CD4-positive, alpha-beta T cell treated with Interleukin-6 at 100 ng/mL for 8 hours (primary cell): ENCODE measurements at places on chromosomes 7 and 10.
A peak's percentile ranks its signal among the peaks of the same experiment; 100 is the strongest.

DNA sequence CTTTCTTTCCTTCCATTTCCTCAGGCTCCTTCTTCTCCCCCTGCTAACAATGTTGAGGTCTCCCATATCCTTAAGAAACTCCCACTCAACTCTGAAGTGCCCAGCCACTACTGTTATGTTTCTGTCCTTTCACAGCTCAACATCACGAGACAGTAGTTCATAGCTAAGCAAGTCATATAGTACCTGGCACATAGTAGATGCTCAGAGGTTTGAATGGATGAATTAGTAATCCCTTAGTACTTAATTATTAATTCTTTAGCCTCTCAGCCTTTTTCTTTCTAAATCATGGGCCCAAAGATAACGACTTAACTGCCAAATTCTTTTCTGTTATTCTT, 22.6 kb downstream of the CSGALNACT2 start:
- DNase-seq = no peak

GRCh38 chr10:131438665-131439064, 127.1 kb upstream of the TCERG1L start:
- no peak for DNase-seq

DNA sequence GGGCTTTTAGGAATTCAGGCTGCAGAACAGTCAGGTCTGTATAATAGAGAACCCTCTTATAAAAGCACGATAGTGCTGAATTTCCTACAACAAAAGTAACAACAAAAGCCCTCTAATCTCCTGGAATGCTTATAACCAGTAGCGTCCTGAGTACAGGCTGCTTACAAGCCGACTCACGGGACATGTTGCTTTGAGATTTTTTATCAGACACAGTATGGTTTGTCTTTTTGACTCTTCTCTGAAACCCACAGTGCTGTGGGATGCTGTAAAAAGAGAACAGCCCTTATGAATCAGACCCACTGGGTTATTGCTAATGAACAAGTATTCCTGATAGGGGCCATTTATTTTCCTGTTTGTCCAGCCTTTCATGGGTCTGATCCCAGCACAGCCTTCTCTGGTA, 59.4 kb downstream of the PLPP4 start:
- no peak for DNase-seq

DNA sequence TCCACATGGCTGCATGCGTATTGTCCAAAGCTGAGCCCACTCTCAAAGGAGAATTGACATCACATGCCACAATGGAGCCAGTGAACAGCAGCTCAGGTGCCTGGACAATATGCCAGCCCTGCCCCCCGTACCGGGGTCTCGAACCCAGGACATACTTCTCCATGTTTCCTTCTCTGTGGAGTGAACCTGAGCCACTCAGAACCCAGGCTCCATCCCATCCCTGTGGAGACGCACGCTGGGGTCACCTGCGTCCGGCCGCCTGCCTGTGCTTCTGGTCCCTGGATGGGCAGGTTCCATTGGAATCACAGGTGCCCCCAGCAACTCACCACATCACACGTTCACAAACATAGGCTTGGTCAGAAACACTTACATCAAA, 229.8 kb downstream of the DNAJB6 start:
- no peak for DNase-seq

GRCh38 chr7:95737828-95738505, 34.4 kb upstream of the DYNC1I1 start:
- DNase-seq = no peak

DNA sequence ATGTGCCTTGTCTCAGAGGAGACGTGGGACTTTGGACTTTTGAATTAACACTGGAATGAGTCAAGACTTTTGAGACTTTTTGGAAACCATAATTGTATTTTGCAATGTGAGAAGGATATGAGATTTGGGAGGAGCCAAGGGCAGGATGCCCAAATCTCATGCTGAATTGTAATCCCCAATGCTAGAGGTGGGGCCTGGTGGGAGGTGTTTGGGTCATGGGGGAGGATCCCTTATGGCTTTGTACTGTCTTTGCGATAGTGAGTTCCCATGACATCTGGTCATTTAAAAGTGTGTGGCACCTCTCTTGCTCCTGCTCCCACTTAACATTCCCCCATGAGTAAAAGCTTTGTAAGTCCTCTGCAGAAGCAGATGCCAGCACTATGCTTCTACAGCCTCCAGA, 39.2 kb downstream of the DNAJC9 start:
- no peak for DNase-seq

- no peak for DNase-seq
Measured at GRCh38 chr10:71970331-71970730, 6.1 kb downstream of the CHST3 start.

GRCh38 chr7:100509231-100509630, 25.5 kb downstream of the NYAP1 start:
- DNase-seq = no peak

DNA sequence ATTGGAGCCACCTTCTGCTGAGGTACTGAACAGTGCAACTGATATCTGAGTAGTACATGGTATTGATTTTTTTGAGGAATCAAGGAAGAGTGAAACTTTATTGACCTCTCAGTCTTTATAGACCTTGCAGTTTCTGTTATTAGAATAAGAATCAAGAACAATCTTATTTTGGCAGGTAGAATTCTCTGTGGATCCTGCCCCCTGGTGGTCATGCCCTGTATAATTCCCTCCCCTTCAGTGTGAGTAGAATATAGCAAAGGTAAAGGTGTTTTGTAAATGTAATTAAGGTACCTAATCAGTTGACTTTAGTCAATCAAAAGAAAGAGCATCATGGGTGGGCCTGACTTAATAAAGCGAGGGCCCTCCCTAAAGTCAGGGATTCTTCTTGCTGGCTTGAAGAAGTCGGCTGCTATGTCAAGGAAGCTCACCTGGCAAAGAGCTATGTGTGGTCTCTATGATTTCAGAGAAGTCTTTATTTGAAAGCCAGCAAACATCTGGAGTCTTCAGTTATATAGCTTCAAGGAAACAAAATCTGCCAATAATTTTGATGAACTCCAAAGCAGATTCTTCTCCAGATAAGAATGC, 142.8 kb downstream of the LSM5 start:
- no peak for DNase-seq

- DNase-seq = no peak
Measured at GRCh38 chr7:74483402-74484336, 30.0 kb downstream of the GTF2IRD1 start.

GRCh38 chr10:65416094-65416493, 1509.7 kb upstream of the LRRTM3 start:
- no peak for DNase-seq

- DNase-seq = peak; percentile 34
Measured at GRCh38 chr7:17302575-17303142, 4.2 kb downstream of the AHR start.

GRCh38 chr10:132975831-132976682, 33.7 kb upstream of the CFAP46 start:
- no peak for DNase-seq

GRCh38 chr10:57247271-57247670, 886.2 kb upstream of the ZWINT start:
- DNase-seq = no peak

- DNase-seq = no peak
Measured at GRCh38 chr10:112713411-112713810, 236.6 kb upstream of the TCF7L2 start.

GRCh38 chr7:30485667-30486066, 7.1 kb upstream of the NOD1 start:
- DNase-seq = no peak

DNA sequence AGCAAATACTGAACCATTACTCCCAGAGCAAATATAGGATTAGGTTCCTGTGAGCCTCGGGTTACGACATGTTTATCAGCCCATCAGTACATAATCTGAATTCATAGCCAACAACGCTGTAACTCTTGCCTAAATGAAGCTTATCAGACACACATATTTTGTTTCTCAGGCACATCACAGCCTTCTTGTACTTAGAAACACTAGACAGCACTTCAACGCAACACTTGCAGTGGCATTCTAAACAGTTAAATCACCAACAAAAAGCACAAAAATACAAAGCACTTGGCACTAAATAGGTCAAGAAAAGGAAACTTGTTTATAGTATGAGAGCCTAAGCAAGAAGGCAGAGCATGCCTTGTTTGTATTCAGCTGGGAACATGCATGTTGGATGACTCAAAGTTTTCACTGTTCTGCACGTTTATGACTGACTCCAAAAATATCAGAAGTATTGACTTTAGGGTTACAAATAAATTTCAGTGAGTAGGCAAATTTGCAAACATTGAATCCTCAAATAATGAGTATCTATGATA, 75.0 kb downstream of the VPS50 start:
- no peak for DNase-seq

- DNase-seq = no peak
Measured at GRCh38 chr7:135247746-135248471, 14.3 kb downstream of the STRA8 start.

DNA sequence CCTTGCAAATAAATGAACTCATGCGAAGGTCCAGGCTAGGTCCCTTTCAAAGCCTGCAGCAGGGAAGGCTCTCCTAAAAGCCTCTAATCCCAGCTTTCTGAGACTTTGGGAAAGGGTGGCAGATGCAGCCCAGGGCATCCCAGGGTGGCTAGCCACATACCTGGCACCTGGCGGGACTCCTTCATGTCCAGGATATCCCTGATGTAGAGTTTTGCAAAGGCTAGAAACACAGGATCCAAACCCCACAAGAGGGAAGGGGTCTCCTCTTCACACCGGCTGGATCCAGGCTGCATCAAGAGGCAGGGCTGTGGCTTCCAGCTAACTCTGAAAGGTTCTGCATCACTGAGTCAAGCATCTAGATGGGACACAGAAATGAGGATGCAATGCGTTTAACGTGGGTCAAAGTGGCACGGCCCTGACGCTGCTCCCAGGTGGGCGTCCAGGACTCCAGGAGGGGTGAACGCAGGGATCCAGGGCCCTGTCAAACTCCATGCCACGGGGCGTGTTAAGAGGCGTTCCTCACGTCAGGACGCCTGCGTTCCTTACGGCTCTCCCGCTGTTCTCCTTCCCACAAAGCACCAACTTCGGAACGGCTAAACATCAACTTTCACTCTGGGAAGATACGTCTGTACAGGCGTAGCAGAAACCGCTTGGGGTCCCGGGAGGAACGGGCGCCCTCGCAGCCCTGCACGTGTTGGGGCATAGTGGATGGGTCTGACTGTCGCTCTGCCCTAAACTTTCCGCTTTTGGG, 507 bp downstream of the STN1 start:
- peak; percentile 9 for DNase-seq

- no peak for DNase-seq
Measured at GRCh38 chr10:73593812-73594211, 2.7 kb upstream of the USP54 start.

DNA sequence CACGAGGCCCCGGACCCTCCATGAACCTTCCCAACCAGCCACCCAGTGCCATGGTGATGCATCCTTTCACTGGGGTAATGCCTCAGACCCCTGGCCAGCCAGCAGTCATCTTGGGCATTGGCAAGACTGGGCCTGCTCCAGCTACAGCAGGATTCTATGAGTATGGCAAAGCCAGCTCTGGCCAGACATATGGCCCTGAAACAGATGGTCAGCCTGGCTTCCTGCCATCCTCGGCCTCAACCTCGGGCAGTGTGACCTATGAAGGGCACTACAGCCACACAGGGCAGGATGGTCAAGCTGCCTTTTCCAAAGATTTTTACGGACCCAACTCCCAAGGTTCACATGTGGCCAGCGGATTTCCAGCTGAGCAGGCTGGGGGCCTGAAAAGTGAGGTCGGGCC, 90.6 kb upstream of the PDCD4 start:
- DNase-seq = no peak

DNA sequence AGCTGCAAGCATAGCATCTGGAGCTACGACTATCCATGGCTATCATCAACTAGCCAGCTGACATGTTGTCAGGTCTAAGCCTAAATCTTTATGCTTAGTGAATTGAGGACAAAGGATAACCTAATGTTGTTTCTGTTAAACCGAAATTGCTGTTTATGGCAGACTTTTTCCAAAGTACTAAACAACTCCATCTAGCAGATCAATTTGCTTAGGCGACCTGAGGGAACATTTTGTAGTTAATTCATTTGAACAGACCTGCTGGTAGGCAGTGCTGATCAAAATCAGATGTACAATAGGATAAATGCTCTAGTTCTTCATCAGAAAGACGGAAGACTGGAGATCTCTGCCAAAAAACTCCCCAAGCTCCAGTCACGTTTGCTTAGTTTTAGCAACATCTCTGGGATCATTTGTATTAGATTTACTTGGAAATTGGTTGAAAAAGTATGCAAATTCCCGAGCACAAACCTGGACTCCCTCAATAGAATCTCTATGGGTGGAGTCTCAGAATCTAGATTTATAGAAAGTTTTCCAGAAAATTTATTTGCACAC, 301.6 kb upstream of the NRP1 start:
- DNase-seq = no peak

- no peak for DNase-seq
Measured at GRCh38 chr7:40621592-40621998, 486.8 kb downstream of the SUGCT start.

GRCh38 chr10:97182288-97182990, 3.3 kb downstream of the SLIT1 start:
- no peak for DNase-seq

DNA sequence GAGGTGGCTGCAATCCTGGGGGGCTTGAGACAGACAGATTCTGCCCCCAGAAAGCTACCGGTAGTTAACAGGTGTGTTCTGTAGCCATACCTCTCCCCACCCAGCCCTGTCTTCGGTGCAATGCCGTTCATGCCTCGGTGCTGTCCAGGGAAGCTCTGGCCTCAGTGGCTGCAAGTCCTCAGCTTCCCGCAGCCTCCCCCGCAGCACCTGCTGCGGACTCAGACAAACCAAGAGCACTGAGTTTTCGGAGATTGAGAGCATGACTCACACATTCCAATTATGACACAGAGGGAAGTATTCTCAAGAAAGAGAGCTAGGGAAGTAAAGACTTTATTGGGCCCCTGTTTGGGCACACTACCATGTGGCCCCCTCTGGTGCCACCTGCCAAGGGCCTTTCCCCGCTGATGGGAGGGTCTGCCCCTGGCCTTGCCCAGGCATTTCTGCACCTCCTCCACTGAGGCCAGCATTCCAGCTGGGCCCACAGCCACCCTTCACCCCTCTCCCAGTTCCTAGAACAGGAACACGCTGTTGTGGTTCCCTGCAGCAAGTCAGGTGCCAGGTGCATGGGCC, 30.2 kb upstream of the EZH2 start:
- no peak for DNase-seq

DNA sequence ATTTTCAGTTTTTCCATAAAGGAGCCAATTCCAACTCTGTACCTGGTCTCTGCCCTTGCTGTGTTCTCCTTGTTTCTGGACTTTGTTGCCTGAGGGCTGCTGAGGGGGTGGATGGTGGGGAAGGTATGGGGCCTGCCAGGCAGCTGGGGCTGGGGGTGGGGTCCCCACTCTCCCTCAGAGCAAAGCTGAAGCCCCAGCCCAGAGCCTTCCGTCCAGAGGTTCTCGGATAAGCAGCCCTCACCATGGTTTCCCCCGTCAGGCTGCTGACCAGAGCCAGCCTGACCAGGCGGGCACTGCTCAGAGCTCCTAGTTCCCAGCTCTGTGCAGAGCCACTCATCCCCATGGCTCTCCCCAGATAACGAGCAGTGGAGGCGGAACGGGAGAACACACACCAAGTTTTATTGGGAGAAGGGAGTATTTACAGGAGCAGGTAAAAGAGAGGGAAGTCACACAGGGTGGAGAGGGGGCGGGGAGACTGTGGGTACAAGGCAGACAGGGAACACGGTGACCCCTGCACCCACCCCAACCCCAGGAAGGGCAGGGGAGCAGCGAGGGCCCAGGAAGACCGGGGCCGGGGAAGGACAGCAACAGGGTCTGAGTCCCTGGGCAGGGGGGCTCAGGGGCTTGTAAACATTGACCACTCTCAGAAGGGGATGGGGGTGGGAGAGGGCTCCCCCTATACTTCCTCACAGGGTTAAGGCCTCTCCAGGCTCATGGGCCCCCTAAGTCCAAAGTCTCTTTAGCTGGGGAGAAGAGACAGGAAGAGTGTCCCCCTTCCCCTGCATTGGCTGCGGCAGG, 5.8 kb downstream of the GNB2 start:
- DNase-seq = no peak

- no peak for DNase-seq
Measured at GRCh38 chr10:78299851-78300468, 266.3 kb downstream of the RPS24 start.
